CD8-positive, alpha-beta T cell (primary cell): ENCODE measurements at places on chromosomes 12 and 14. TPM values are rescaled to one million over a fixed set of nuclear protein-coding genes. Genes with fewer than 3 reads are reported as not detected.

- DNase-seq, result no peak
Observed at GRCh38 chr12:107359382-107359781, 266.0 kb upstream of the CRY1 start.

Gene TGFB3
- 6.9 TPM for total RNA-seq

- DNase-seq, result no peak
Observed at GRCh38 chr12:15880721-15881120, 1.5 kb upstream of the STRAP start.

DNA sequence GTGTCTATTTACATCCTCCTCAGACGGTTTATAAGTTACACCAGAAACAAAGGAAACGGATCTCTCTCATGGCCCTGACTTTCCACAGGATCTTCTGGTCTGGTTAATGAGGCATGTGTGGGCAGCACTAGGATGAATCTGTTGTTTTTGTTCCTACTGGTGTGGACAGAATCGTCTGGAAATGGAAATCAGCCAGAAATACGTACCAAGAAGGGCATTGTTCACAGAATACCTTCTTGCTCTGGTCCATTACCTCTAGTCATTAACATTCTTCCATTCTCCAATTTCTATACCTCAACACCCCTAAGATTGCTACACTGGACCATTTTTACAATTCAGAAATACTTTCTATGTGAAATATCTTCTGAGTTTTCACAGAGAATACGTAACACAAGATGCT lies 86.0 kb downstream of the TPH2 start:
- no peak for DNase-seq

GRCh38 chr12:53988541-53989226 lies 3.7 kb downstream of the HOXC10 start:
- DNase-seq, result no peak

Gene CLEC4C
- not detected for total RNA-seq
